ENCODE measurements at places on chromosomes 12 and 14. TPM values are rescaled to one million over a fixed set of nuclear protein-coding genes. Genes with fewer than 3 reads are reported as not detected.

DNA sequence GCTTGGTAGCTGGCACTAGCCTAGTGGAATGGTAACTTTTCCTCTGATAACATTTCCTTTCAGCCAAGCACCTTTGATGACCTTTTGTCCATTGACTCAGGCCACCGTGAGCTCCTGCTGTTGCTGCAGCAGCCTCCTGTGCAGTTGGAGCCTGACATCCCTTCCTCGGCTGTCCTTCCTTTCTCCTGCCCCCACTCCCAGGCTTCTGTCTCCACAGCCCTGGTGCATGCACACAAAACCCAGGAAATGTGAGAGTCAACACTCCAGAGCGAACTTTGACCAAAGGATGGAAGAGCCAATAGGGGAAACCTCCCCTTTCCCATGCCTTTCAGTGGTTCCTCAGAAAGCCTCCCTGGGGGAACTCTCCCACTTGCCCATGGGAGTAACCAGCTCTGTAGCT, 115.0 kb downstream of the TMEM260 start:
- H3K4me1 ChIP-seq, result no peaks in the 10 kb centered on the region
- H3K27me3 ChIP-seq, result peaks cover 9% of the 10 kb centered on the region

GRCh38 chr12:49621651-49622500, 1.5 kb upstream of the PRPF40B start:
- H3K27ac ChIP-seq, result peak overlapping the region; percentile 73
- peaks cover 20% of the 10 kb centered on the region for H3K4me1 ChIP-seq
- peaks cover 4% of the 10 kb centered on the region for H3K27me3 ChIP-seq
- peak overlapping the region; percentile 78 for H3K4me3 ChIP-seq

- no peak overlapping the region for H3K27ac ChIP-seq
- no peak for DNase-seq
- H3K27me3 ChIP-seq, result peaks cover 24% of the 10 kb centered on the region
- H3K4me3 ChIP-seq, result no peak overlapping the region
These were observed 52.4 kb upstream of the FICD start for GRCh38 chr12:108462686-108463085.

- no peaks in the 10 kb centered on the region for H3K27me3 ChIP-seq
- no peak overlapping the region for H3K27ac ChIP-seq
- no peak for DNase-seq
- H3K36me3 ChIP-seq, result no peaks in the 10 kb centered on the region
These were observed 327.6 kb downstream of the SOX5 start for GRCh38 chr12:23621900-23622299.

- peaks cover 3% of the 10 kb centered on the region for H3K36me3 ChIP-seq
- no peak overlapping the region for H3K27ac ChIP-seq
- H3K4me1 ChIP-seq, result no peaks in the 10 kb centered on the region
- H3K27me3 ChIP-seq, result peaks cover 3% of the 10 kb centered on the region
- no peak for DNase-seq
These were observed 38.4 kb upstream of the CEP83 start for GRCh38 chr12:94498073-94498472.

DNA sequence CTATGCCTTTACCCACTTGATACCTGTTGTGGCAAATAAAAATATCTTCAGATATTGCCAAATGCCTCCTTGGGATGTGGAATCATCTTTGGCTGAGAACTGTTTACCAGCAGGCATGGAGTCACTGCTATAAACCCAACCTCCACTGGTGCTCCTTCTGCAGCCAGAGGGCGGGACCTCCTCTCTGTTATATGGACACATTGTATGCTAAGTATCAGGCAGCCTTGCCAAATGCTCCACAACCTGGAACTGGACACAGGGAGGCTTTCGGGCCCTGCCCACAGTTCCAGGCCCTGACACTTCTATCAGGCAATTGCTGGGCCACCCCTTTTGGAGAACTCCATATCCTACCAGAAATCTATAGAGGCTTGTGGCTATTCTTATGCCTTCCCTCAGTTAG, 201.0 kb downstream of the TMX1 start:
- DNase-seq, result no peak
- H3K4me3 ChIP-seq, result no peak overlapping the region
- H3K27me3 ChIP-seq, result peaks cover 16% of the 10 kb centered on the region

- no peaks in the 10 kb centered on the region for H3K27me3 ChIP-seq
- H3K4me3 ChIP-seq, result peak overlapping the region; percentile 88
- no peak for DNase-seq
- H3K27ac ChIP-seq, result no peak overlapping the region
These were observed 815 bp downstream of the COQ10A start for GRCh38 chr12:56267443-56268071.

DNA sequence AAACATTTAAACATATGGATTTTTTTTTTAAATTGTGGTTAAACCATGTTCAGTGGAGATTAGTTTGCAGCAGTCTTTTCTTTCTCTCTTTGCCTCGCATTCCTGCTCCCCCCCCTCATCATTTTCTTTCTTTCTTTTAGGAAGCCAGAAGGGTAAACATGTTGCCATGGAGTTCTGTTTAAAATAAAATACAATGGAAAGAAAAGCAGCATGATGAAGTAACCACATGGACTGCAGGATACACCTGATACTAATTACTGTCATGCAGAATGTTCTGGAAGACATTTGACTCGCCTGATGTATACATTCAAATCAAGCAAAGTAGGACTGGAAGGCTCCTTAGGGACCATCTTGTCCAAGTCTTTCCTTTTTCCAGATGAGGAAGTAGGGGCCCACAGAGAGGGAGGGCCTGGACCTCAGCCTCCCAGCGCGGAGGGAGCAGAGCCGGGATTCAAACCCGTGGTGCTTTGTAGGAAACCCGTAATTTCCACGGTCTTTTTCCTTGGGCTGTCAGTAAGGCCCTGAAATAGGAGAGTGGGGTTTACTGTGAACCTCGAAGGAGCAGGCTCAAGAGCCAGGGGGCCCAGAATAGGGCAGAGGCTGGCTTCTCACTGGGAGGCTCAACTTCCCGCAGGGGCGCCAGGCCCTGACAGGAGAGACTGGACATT, 2.4 kb upstream of the MEG3 start:
- H3K4me1 ChIP-seq, result peaks cover 8% of the 10 kb centered on the region
- DNase-seq, result no peak
- H3K4me3 ChIP-seq, result no peak overlapping the region
- no peaks in the 10 kb centered on the region for H3K36me3 ChIP-seq
- H3K27ac ChIP-seq, result no peak overlapping the region

Gene HSPA2
- total RNA-seq, result 6.6 TPM

Gene RND1
- total RNA-seq, result 2.4 TPM

Gene TAS2R7
- not detected for total RNA-seq

Gene PMCH
- total RNA-seq, result not detected

Gene CCNT1
- 73.3 TPM for total RNA-seq
